T-helper 17 cell (primary cell): ENCODE measurements at places on chromosomes 7 and 10.

- no peak for DNase-seq
Observed at GRCh38 chr7:42023262-42023661, 213.7 kb downstream of the GLI3 start.

DNA sequence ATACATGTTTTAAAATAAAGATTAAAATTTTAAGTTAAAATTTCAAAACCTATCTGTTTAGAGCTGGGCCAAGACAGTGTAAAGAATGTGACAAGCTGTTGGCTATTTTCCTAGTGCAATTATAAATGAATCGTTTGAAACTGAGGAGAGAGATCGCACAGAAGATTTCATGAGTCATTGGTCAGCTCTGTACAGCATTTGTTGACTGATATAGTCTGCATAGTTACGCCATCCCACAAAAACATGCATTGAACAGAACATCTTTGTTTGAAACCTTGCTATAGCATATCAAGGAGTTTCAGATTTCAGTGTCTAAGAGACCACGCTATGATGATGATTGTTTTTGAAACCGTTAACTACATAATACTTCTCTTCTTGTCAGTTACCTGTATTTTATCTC lies 1.3 kb upstream of the C10orf67 start:
- no peak for DNase-seq

DNA sequence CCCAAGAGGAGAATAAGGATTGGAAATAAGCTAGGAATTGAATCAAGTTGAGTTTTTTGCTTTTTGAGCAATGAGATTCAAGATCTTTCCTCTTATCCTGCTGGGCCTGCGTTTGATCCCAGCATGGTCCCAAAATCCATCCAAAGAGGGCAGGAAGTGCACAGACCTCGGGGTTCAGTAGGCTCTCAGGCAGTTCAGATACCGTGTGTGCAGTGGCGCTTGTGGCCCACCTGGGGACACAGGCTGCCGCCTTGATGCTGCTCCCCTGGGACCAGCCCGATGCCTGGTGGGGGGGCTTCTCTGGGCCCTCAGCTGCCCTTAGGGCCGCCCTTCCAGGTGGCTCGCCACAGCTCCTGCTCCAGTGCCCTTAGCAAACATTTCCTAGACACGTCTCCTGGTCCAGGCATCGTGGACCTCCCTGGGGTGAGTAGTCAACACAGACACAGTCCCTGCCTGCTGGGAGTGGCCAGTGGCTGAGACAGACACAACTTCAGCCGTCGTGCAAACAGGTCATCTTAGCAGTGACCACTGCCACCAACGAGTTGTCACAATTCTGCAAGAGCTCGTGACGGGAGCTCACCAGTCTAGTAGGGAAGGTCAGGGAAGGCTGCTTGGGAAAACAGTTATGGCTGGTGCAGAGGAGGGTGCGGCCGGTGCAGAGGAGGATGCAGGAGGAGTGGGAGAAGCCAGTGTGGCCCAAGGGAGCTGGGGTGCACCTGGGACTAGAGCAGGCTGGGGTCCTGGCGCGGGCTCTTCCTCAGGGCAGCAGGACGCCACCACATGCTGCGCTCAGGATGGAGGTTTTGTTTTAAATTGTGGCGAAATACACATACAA lies 21.7 kb upstream of the JAKMIP3 start:
- no peak for DNase-seq

DNA sequence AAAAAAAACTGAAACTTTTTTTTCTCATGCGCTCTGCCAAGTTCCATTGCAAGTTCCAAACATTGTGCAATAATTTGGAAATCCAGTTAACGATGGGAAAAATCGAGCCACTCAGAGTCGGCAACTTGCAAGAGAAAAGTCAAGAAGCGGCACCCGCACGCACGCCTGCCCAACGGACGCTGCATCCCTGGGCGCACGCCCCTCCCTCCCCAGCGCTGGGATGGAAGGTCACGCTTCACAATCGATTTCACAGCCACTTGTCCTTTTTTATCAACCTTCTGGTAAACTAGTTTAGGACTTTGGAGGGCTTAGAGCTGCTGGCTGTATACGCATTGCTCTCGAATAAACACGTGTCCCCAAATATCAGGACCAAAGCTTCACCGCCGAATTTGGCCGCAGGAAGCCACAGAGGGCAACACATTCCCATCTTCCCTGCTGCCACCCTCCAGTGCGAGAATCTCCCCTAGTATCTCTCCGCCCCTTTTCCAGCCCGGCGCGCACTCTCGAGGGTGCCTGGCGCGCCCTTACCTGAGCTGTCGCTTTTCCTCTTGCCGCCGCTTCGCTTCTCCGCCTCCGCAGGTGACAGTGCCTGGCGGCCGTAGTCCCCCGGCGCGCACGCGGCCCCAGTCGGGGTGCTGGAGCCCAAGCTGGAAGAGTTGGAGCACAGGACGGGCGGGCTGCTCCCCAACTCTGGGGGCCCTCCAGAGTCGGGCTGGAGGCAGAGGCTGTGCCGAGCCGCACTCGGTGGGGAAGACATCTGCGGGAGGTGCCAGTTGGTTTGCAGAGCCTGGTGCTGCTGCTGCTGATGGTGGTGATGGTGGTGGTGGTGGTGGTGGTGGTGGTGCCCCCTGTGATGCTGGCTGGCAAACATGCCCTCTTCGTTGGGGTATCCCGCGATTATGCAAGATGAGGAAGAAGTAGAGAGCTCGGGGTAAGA lies 857 bp downstream of the MEOX2 start:
- no peak for DNase-seq

DNA sequence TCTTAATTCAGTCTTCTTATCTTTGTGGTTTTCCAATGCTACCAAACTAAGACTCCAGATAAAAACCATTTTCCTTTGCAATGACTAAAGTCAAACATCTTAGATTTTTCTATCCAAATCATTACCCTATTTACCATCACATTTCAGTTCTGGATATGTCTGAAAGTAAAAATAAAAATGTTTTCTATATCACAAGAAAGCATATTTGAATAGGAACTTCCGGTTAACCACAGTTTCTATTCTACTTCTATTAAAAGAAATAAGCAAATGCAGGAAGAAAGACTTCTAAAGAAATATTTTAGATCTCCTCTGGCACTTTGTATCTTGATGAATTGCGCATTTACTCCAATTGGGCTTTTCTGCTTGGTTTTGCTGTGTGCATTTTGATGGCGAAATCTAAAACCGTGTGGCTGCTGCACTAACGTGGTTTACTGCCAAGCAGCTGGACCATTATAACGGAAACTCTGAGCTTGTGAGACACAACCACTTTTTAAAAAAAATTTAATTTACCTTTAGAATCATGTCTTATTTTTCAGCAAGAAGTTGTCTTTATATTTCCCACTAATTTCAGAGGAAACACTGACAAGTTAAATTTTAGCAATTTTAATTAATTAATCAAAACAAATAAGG lies 146.1 kb downstream of the VPS50 start:
- no peak for DNase-seq
